ENCODE measurements at places on chromosomes 2 and 18. TPM values are rescaled to one million over a fixed set of nuclear protein-coding genes. Genes with fewer than 3 reads are reported as not detected.
A peak's percentile ranks its signal among the peaks of the same experiment; 100 is the strongest.

GRCh38 chr2:46521215-46521683 lies 41.9 kb downstream of the TMEM247 start:
- DNase-seq, result no peak

- no peak for DNase-seq
These were observed 123.7 kb upstream of the PPP1CB start for GRCh38 chr2:28627722-28628480.

GRCh38 chr2:119049968-119050704 lies 108.1 kb downstream of the MARCO start:
- peak; percentile 13 for DNase-seq

Gene TEKT4
- polyA plus RNA-seq, result 0.44 TPM

Gene ALPP
- not detected for polyA plus RNA-seq

- DNase-seq, result no peak
These were observed 38.6 kb downstream of the CABLES1 start for GRCh38 chr18:23173912-23174311.

Gene TEX261
- 58.5 TPM for polyA plus RNA-seq

DNA sequence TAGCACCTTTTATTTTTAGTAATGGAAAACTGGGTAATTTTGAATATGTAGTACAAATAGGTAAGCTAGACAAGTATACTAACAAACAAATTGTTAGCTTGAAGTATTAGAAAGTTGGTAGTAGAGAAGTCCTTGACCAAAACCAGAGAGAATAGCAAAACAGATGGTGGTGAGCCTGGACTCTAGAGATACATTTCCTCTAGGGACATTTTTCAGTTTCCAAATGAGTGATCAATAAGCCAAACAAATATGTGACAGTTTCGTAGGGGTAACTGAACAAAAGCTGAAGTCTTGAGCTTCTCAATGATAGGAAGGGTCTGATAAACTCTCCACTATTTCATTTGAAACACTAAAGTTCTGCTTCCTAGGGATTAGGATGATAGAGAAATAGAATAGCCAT lies 692.0 kb upstream of the FAM98A start:
- DNase-seq, result no peak

DNA sequence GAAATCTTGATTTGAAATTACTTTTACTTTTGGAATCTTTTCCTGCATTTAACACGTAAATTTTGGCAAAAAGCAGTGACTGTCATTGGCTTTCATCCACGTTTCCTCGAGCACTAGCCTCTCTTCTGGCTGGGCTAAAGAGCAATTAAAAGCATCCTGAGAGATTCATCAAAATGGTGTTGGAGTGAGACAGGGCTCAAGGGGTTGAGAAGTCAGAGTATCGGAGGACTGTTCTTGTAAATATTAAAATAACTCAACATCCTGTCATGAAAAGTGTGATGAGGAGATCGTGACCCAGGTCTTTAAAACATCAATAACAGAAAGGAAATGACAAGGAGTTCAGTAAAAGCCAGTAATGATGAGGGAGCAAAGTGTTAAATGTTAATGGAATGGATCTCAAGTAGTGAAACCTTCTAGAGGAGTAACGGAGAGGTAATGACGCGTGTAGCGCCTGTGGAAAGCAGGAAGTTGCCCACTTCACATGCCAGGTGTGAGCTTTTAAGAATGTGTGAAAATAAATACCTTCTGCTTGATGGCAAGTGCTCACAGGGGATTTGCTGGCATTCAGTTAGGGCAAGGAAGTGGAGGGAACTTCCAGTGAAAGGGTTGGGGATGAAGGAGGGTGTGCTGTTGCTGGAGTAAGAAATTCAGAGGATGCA lies 754.4 kb downstream of the ADCYAP1 start:
- peak; percentile 20 for DNase-seq

Gene GPR35
- polyA plus RNA-seq, result 1.7 TPM

DNA sequence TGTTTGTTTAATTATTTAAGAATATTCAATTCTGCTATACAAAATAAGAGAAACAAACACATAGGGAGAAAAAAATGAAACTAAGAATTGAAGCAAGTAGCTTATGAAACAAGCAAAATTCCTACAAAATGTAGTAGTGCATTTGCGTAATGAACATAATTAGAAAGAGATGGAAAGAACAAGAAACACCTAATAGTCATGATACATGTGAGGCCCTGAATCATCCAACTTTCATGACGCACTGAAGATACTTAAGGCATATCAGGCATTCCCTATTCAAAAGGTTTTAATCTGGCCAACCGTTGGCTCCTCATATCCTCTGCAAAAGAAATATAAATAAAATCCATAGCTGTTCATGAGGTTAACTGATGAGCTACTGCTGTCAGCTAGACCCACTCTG lies 14.5 kb upstream of the NAB1 start:
- no peak for DNase-seq

GRCh38 chr18:14945984-14946383 lies 198.0 kb downstream of the ANKRD30B start:
- no peak for DNase-seq

DNA sequence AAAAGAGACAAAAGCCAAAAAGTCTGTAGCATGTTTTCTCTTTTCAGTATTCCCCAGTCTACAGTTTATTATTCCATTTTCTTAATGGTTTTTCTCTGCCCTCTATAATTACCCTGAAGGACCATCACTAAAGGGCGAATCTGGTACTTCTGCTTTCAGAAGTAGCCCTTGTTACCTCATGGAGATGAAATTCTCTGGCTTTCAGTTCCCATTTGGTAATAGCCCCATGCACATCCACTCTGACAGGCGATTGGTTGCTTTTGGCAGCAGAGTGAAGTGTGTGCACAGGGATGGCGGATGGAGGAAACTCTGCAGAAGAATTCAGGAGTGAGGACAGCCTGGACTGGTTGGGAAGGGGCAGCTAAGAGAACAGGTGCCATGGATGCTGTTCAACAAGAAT lies 66.3 kb upstream of the NABP1 start:
- DNase-seq, result no peak

Gene PROC
- polyA plus RNA-seq, result 6.4 TPM

GRCh38 chr2:221914334-221914880 lies 342.3 kb upstream of the EPHA4 start:
- DNase-seq, result no peak

All from right renal pelvis (tissue), 4 donors.